ENCODE measurements at places on chromosomes 11 and 22. TPM values are rescaled to one million over a fixed set of nuclear protein-coding genes. Genes with fewer than 3 reads are reported as not detected.

Gene OR51B4
- not detected for total RNA-seq

Gene HTR3B
- not detected for total RNA-seq

Gene TYMP
- total RNA-seq: 70.9 TPM

Gene RASSF10
- 2.3 TPM for total RNA-seq

Gene IL17REL
- not detected for total RNA-seq

Gene ALKBH8
- total RNA-seq: 4.0 TPM

Gene MRGPRE
- not detected for total RNA-seq

Gene CD3E
- not detected for total RNA-seq

Gene MMP12
- total RNA-seq: not detected

Gene OR56B1
- total RNA-seq: not detected

Gene ASRGL1
- total RNA-seq: not detected

Gene TMEM126A
- 38.1 TPM for total RNA-seq

Gene MRGPRX2
- total RNA-seq: not detected

Gene ACR
- not detected for total RNA-seq

Gene CRYBB2
- not detected for total RNA-seq

Gene FGF19
- 0.16 TPM for total RNA-seq

Gene TALDO1
- 214 TPM for total RNA-seq

Gene PDE2A
- 1.5 TPM for total RNA-seq

Gene CST6
- total RNA-seq: 0.34 TPM

Gene BATF2
- total RNA-seq: 0.19 TPM

Gene DEFB131B
- total RNA-seq: not detected

Gene SLC22A25
- not detected for total RNA-seq

Gene MICAL3
- 27.7 TPM for total RNA-seq

Gene NCF4
- not detected for total RNA-seq

Gene ASCL2
- 0.87 TPM for total RNA-seq

Gene OR6T1
- not detected for total RNA-seq

Gene JHY
- total RNA-seq: 2.0 TPM

Gene MMP27
- not detected for total RNA-seq

Gene FAM111B
- total RNA-seq: 2.3 TPM

Gene FXYD6
- total RNA-seq: 0.08 TPM

Gene RCOR2
- total RNA-seq: 0.23 TPM

Gene OSM
- total RNA-seq: not detected

Gene RTL10
- 13.6 TPM for total RNA-seq

Gene AGBL2
- total RNA-seq: 0.16 TPM

Gene NXPE2
- total RNA-seq: not detected

Gene OR8G1
- not detected for total RNA-seq

Gene NEFH
- total RNA-seq: 0.31 TPM

Data from hair follicular keratinocyte (primary cell).